HuH-7 (cell line): ENCODE measurements at places on chromosomes 12 and 14.

GRCh38 chr14:20789230-20789813, 8.3 kb downstream of the RNASE6 start:
- no peak for DNase-seq

DNA sequence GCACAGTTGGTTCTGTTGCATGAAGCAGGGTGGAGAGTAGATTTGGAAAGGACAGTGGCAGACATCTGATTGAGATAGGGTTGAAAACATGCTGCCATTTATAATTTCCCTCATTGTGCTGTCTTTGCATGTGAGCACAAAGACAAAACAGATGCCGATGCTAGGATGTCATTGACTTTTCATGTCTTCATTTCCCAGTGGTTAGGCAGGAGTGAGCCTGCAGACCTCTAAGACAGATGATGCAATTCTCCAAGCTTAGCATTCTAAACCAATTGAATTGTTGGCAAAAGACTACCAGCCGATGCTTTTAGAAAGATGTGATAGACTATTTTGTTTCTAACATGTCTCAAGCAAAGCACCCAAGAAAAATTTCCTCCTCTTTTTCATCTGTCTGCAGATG, 37.1 kb upstream of the PELI2 start:
- DNase-seq, result no peak

GRCh38 chr14:26026384-26026783, 571.4 kb downstream of the NOVA1 start:
- no peak for DNase-seq

GRCh38 chr12:91567100-91567485, 384.5 kb upstream of the DCN start:
- DNase-seq, result no peak

GRCh38 chr12:84772281-84772680, 140.3 kb downstream of the SLC6A15 start:
- no peak for DNase-seq
